ENCODE measurements at places on chromosomes 6 and 20.
A peak's percentile ranks its signal among the peaks of the same experiment; 100 is the strongest.

- no peak for DNase-seq
Measured at GRCh38 chr6:102549221-102549874, 1155.8 kb downstream of the GRIK2 start.

DNA sequence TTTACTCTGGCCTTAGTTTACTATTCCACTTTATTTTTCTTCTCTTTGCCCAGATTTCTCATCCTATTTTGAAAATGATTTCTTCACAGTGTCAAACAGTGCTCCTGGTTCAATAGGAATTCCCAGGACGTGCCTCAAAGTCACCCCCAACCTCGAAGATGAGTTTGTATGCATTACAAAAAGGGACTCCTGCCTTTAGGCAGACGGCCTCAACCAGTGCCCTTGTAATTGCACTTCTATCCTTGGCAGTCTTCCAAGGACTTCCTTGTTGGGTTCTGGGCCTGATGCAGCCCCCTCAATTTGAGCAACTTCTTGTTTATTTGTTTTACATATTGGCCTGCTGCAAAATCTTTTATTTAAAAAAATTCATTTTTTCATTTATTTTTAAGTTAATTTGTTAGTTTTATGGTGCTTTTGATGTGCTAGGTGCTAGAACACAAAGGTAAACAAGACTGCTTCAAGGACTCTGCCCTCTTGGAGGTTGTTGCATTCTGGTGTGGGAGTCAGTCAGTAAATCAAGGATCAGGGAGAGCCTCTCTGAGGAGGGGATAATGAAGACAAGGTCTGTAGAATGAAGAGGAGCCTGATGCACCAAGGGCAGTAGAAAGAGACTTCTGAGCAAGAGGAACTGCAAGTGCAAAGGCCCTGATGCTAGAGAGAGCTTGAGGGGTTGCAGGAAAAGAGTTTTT lies 181.5 kb upstream of the LAMP5 start:
- no peak for DNase-seq

DNA sequence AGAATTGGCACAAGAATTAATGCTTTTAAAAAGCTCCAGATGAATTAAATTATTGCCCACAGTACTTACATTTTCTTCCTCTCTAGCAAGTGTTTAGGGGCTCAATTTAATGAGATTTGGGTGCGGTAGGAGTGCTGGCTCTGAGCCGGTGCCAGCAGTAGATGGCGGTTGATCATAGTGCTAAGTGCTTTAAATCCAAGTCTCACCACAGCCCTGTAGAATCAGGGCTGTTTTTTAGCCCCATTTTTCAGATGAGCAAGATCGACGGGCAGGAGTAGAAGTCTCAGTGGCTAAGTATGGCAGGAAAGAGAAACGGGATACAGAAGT lies 136.9 kb upstream of the SALL4 start:
- DNase-seq = no peak

- DNase-seq = no peak
Measured at GRCh38 chr6:45377043-45377553, 636 bp downstream of the SUPT3H start.

- DNase-seq = no peak
Measured at GRCh38 chr6:80550748-80551147, 444.3 kb downstream of the BCKDHB start.

- DNase-seq = no peak
Measured at GRCh38 chr20:38665094-38665493, 59.2 kb upstream of the SLC32A1 start.

DNA sequence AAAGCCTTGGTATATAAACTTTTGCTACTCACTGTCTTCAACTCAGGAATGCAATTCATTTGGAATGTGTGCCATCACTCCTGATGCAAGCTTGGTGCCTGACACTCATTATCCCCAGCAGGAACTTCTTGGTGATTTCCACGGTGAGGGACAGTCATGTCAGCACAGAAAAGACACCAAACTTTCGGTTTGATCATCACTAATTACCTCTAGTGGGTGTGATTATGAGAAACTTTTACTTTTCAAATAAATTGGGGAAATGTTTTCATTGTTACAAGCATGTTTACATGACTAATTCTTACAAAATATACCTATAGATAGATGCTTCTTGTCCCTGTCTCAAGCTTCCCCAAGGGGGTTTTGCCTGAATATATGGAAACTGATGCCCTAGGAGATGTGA lies 40.9 kb downstream of the RPP40 start:
- no peak for DNase-seq

GRCh38 chr6:88813045-88813444 lies 150.4 kb downstream of the RNGTT start:
- no peak for DNase-seq

GRCh38 chr6:25874822-25875562 lies 949 bp upstream of the SLC17A3 start:
- DNase-seq = peak; percentile 72

DNA sequence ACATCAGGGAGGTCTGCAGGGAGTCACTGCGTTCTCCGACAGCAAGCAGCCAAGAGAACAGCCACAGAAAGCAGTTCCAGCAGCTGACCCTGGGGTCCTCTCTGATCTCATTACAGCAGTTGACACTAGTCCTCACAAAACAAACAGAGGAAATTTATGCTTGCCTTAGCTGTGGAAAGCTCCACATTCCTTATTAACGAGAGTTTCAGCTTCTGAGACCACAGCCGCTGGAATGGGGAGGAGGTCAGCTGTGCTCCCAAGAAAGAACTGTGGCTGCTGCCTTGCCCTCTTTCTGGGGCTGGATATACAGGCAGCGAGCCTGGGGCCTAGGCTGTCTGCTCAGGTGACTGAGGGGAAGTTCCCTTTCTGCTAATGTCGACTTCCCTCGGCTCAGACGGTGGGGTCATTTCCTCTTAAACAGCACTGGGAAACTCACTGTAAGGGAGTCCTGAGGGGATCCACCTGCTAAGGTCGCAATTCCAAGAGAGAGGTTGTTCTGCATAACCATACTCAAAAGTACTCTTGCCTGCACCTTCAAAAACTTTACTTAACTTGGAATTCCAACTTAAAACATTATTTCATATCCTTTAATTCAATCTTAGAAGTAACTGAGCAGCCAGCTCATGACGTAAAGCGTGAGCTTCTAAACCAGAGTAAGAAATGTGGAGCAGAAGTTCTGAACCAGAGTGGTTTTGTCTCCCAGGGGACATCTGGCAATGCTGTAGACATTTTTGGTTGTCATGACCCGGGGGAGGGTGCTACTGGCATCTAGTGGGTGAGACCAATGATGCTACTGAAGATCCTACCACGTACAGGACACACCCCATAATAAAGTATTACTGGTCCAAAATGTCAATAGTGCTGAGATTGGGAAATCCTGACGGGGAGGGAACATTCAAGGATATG lies 80.3 kb downstream of the BACH2 start:
- peak; percentile 56 for DNase-seq

DNA sequence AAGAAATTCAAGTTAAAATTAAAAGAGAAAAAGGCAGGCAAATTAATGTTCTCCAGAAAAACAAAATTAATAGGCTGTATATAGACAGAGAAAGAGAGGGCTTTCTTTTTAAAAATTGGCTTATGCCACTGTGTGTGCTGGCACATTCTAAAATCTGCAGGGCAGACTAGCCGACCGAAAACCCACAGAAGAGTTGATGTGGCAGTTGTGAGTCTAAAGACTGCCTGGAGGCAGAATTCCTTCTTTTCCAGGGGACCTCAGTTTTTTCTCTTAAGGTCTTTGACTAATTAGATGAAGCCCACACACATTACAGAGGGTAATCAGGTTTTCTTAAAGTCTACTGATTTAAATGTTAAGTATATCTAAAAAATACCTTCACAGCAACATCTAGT lies 85.7 kb downstream of the GJA1 start:
- no peak for DNase-seq

Data from NB4 (cell line).